ENCODE measurements at places on chromosomes 13 and 19.

- DNase-seq, result no peak
These were observed 25.7 kb downstream of the SH3GL1 start for GRCh38 chr19:4374498-4375163.

GRCh38 chr13:94419304-94419924 lies 60.1 kb downstream of the DCT start:
- DNase-seq, result peak; percentile 47

DNA sequence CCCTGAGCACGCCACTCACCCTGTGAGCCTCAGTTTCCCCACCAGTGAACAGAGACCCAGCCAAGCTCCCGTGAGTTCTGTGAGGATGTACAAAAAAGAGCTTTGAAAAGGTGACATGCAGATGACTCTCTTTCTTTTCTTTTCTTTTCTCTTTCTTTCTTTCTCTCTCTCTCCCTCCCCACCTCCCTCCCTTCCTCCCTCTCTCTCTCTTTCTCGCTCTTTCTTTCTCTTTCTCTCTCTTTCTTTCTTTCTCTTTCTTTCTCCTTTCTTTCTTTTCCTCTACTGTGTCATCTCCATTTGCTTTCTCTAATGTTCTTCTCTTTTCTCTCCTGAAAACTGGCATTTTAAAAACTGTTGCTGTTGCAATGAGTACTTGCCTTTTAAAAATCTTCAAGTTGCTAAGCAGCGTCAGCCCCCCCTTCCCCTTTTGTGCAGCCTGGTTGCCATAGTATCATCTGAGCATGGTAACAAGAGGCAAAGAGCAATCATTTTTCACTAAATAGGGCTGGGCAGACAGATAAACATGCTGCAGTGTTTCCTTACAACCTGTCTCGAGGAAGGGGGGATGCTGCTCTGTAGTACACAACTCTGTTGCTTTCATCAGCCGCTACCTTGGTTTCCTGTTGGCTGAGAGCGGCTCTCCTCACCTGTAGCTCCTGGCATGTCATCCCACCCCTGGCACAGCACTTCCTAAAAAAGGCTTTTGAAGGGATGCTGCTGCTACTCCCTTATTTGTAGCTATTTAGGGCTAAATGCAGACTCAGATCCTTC lies 108.7 kb upstream of the MBNL2 start:
- DNase-seq, result no peak

- no peak for DNase-seq
These were observed 74.5 kb upstream of the NBEA start for GRCh38 chr13:34867590-34867989.

DNA sequence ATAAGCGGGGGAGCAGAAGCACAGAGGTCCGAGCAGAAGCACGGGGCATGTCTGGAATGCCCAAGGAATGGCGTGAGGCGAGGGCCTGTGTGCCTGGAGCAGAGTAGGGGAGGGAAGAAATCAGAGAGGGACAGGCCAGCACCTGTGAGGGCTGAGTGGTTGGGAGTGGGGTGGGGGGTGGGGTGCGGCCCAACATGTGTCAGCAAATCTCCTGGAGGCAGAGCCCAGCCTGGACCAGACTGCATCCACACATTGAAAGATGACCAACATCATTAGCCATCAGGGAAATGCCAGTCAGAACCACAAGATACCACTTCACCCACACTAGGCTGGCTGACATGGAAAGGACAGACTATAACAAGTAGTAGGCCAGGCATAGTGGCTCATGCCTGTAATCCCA lies 11.2 kb downstream of the CLASRP start:
- no peak for DNase-seq

DNA sequence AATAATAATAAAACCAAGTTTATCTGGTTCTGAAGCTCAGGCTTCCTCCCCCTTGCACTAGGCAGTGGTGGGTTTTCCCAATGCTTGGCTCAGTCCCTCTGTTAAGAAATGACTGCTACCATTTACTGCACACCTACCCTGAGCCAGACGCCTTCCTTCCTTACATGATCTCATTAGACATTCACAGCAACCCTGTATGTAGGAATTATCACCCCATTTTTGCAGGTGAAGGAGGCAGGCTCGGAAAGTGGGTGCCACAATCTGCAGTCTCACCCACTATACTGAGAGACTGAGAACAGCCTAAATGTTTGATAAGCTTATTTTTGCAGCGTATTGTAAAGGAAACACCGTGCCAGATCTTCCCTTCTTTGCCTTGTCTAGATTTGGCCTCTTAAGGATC lies 18.3 kb upstream of the CACNG8 start:
- DNase-seq, result no peak

- DNase-seq, result peak; percentile 89
These were observed 16.2 kb downstream of the ZNF331 start for GRCh38 chr19:53553865-53554791.

- DNase-seq, result no peak
These were observed 328.2 kb downstream of the FOXO1 start for GRCh38 chr13:40338217-40338616.

GRCh38 chr13:99975626-99976025 lies 4.1 kb upstream of the ZIC5 start:
- DNase-seq, result no peak

GRCh38 chr19:7391218-7391670 lies 42.5 kb downstream of the ARHGEF18 start:
- DNase-seq, result no peak

- no peak for DNase-seq
These were observed 17.0 kb downstream of the ZFP82 start for GRCh38 chr19:36401475-36401874.

DNA sequence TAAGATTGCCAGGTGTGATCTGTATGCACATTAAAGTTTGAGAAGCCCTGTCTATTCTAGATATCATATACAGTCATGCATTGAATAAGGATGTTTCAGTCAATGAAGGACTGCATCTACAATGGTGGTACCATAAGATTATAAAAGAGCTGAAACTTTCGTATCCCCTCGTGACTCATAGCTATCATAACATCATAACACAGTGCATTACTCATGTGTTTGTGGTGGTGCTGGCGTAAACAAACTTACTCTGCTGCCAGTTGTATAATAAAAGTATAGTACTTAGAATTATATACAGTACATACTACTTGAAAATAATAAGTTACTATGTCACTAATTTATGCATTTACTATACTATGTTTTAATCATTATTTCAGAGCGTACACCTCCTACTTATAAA lies 489.3 kb downstream of the GPC6 start:
- DNase-seq, result no peak

GRCh38 chr19:1262623-1263123 lies 6.5 kb upstream of the CIRBP start:
- DNase-seq, result no peak

GRCh38 chr19:5578097-5578846 lies 10.5 kb upstream of the TINCR start:
- DNase-seq, result peak; percentile 76

GRCh38 chr19:35115177-35115951 lies at the start of gene FXYD3:
FXYD3 (plus strand) TSS chr19:35115823; CDS start chr19:35119377, 3,554 bp downstream.
- no peak for DNase-seq

DNA sequence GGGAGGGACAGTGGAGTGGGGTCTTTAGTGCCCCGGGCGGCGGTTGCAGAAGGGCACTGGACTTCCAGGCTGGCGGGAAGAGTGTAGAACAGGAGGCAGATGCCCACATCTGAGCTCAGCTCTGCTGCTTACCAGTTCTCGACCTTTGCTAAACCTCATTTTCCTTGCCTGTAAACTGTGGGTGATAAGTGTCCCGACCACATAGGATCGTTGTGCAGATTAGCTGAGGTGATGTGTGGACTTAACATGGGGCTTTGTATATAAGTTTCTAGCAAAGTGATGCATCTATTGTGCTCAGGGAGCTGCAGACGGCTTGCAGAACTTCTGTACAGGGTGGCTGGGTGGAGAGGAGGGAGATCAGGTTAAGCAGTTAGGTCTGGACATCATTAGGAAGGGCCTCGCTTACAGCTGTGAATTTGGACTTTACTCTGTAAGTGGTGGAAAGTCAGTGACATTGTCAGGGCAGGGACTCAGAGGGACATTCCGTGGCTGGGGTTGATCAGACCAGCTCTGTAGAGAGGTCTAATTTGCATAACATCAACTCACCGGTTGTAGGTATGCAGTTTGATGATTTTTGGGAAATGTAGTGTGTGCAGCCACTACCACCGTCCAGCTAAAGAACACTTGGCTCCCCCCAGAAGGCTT lies 70.0 kb downstream of the SPATA13 start:
- DNase-seq, result no peak

- DNase-seq, result peak; percentile 25
These were observed 8.5 kb upstream of the CEACAM7 start for GRCh38 chr19:41696402-41697197.

GRCh38 chr13:36475468-36475867 lies 43.2 kb downstream of the CCNA1 start:
- DNase-seq, result no peak

- no peak for DNase-seq
These were observed 2.0 kb downstream of the KLK1 start for GRCh38 chr19:50821622-50822021.

DNA sequence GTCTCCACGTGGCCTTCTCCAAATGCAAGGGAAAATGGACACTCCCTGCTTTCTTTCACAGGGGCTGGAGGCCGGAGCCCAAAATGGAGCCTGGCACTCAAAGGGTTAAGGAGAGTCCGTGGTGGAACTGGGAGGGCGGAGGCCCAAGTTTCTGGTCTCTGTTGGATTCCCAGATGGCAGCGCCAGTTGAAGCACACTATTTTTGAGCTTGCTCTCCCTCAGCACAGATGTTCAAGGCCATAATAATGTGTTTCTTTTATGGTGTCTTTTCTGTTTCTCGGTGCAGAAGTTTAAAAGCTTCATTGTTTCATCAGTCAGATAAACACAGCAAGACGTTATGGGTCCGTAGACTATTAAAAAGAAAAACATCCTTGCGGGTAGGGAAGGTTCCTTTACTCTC lies 67.6 kb downstream of the TNFRSF19 start:
- no peak for DNase-seq

DNA sequence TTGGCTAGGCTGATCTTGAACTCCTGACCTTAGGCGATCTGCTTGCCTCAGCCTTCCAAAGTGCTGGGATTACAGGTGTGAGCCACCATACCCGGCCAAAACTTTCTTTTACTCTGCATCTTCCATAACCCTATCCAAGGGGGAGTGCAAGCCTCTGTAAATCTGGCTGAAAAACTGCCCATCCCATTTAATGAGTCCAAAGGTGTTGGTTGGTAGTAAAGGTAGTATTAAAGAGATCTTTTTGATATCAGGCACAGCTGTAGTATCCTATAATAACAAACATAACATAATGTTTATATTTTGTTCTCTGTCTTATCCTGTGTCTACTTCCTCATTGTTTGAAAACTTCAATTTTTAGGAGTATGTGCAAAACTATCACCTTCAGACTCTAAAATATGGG lies 559.8 kb upstream of the ATXN8OS start:
- no peak for DNase-seq

GRCh38 chr13:41148419-41149283 lies 16.0 kb upstream of the KBTBD6 start:
- no peak for DNase-seq

DNA sequence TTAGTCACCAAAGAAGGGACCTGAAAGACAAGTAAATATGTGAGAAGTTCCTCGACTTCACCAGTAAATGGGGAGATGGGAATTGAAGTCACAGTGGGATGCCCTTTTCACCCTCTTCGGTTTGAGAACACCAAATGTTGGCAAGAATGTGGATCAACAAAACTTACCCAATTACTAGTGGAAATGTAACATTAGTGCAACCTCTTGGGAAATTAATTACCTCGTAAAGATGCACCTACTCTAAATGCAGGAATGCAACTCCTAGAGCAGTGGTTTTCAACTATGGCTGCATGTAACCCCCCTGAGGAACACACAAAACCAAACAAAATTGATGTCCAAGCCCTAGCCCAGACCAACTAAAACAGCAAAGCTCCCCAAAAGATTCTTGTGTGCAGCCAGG lies 78.1 kb downstream of the LNX2 start:
- DNase-seq, result no peak

DNA sequence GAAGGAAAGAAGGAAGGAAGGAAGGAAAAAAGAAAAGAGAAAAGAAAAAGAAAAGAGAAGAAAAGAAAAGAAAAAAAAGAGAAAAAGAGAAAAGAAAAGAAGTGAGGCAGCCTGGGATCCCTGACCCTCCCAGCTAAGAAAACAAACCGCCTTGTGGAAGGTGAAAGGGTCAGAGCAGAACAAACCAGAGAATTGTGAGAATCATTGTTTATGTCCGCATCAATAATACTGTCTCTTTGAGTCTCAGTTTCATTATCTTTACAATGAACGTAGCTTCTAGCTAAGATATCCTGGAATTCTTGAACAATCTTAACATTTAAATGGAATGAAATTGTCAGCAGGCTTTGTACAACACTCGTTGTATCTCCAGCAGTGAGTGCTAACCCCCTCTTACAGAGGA lies 66.4 kb upstream of the SERP2 start:
- no peak for DNase-seq

DNA sequence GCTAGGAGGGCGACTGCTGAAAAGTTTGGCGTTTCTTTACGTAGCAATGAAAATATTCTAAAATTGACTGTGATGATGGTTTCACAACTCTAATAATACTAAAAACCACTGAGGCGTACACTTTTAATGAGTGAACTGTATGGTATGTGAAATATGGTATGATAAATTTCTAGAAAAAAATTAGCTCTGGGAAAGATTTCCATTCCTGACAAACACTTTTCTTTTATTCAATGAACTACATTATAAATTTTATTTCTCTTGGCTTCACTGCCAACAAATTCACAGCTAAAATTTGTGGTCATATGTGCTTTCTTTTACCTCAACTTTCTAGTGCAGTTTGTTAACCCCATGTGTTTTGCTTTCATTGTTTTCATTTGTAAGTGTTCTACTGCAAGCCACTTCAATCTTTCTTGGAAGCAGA lies 11.1 kb downstream of the ZC3H13 start:
- no peak for DNase-seq

- DNase-seq, result no peak
These were observed 809 bp downstream of the MISP start for GRCh38 chr19:751501-752341.

DNA sequence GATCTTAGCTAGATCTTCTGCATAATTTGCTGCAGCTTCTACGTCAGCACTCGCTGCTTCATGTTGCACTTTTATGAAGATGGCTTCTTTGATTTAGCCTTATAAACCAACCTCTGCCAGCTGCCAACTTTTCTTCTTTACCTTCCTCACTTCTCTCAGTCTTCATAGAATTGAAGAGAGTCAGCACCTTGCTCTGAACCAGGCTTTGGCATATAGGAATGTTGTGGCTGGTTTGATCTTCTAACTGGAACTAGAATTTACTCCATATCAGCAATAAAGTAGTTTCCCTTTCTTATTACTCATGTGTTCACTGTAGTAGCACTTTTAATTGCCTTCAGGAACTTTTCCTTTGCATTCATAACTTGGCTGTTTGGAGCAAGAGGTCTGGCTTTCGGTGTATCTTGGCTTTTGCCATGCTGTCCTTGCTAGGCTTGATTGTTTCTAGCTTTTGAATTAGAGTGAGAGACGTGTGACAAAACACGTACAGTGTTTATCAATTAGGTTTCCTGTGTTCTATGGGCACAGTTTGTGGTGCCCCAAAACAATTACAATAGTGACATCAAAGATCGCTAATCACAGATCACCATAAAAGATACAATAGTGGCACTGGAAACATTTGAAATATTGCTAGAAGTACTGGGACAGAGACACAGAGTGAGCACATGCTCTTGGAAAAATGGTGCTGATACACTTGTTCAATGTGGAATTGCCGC lies 50.7 kb downstream of the NDFIP2 start:
- no peak for DNase-seq
